ENCODE measurements at places on chromosomes 16 and 17.
A peak's percentile ranks its signal among the peaks of the same experiment; 100 is the strongest.

- no peak overlapping the region for H3K27ac ChIP-seq
- H3K36me3 ChIP-seq, result no peaks in the 10 kb centered on the region
- H3K27me3 ChIP-seq, result peaks cover 9% of the 10 kb centered on the region
- H3K4me1 ChIP-seq, result peaks cover 4% of the 10 kb centered on the region
- H3K4me3 ChIP-seq, result no peak overlapping the region
Observed at GRCh38 chr17:69363488-69364210, 36.7 kb upstream of the ABCA5 start.

DNA sequence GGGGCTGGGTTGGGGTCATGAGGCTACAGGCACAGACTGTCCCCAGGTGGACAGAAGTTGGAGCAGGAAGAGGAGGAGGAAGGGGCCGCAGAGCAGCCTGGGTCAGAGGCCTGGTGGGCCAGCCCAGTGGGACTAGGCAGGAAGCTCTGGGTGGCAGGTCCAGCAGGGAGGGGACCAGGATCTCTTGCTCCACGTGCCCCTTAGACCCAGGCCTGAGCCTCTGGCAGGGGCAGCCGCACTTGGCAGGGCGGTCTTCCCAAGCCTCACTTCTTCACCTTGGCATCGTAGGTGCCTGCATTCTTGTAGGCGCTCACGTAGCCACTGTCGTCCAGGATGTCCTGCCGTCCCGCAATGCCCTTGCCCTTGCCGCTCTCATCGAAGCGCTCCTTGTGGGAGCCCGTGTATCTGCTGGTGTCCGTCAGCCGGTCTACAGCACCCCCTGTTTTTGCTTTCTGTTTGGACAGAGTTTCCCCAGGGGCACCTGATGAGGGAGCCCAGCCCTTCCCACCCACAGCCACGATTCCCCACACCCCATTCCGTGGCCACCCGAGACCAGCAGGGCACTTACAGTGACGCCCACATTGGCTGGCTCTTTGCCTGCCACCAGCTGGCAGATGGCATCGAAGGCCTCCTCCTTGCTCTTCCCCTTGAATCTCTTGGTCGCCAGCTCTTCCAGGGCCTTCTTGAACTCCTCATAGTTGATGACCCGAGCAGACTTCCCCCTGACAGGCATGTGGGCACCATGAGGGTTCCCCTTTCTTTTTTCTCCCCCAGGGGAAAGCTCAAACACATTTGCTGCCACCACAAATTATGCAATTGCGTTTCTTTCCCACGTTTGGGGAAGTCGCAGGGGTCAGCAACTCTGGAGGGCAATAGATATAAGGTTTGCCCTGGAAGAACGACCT is 3.1 kb downstream of the TPPP3 start:
- H3K4me1 ChIP-seq, result peaks cover 21% of the 10 kb centered on the region
- no peaks in the 10 kb centered on the region for H3K36me3 ChIP-seq

DNA sequence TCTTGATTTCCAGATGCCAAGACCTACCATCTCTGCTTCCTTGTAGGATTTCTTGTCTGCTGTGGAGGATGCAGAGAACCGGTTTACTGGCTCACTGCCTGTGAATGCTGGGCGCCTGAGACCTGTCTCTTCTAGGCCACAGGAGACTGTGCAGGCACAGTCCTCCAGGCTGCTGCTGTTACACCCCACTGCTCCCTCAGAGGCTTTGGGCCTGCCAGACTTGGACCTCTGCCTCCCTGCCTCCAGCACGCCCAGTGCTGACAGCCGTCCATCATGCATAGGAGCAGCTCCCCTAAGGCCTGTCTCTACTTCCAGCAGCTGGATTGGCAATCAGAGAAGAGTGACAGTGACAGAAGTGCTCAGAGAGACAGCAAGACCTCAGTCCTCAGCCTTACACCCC is 6.1 kb downstream of the HROB start:
- no peaks in the 10 kb centered on the region for H3K36me3 ChIP-seq
- no peaks in the 10 kb centered on the region for H3K27me3 ChIP-seq
- no peaks in the 10 kb centered on the region for H3K4me1 ChIP-seq
- DNase-seq, result no peak
- no peak overlapping the region for H3K4me3 ChIP-seq
- H3K27ac ChIP-seq, result no peak overlapping the region

DNA sequence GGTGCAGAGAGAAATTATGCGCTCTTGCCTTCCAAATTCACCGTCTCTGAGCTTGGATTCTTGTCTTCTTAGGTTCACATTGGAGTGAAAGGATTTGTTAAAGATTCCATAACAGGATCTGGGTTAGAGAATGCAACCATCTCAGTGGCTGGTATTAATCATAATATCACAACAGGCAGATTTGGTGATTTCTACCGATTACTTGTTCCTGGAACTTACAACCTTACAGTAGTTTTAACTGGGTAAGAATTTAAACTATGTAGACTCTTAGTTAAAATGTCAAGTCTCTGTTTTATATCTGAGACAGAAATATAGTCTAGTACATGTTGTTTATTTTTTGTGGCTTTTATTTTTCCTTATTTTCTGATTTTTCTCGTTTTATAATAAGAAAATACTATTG is 42.9 kb downstream of the CPD start:
- H3K27me3 ChIP-seq, result no peaks in the 10 kb centered on the region
- no peaks in the 10 kb centered on the region for H3K36me3 ChIP-seq
- no peak overlapping the region for H3K4me3 ChIP-seq

GRCh38 chr17:67496286-67496685 is 119.2 kb downstream of the PITPNC1 start:
- H3K36me3 ChIP-seq, result peaks cover 4% of the 10 kb centered on the region
- no peak overlapping the region for H3K4me3 ChIP-seq
- DNase-seq, result no peak
- no peak overlapping the region for H3K27ac ChIP-seq
- no peaks in the 10 kb centered on the region for H3K27me3 ChIP-seq

GRCh38 chr17:49928837-49929475 is 40.0 kb upstream of the DLX4 start:
- DNase-seq, result no peak
- no peaks in the 10 kb centered on the region for H3K36me3 ChIP-seq
- H3K4me1 ChIP-seq, result no peaks in the 10 kb centered on the region
- no peak overlapping the region for H3K4me3 ChIP-seq
- H3K27me3 ChIP-seq, result peaks cover 25% of the 10 kb centered on the region

GRCh38 chr16:11016993-11017392 is 72.6 kb downstream of the CLEC16A start:
- H3K27ac ChIP-seq, result no peak overlapping the region
- H3K36me3 ChIP-seq, result peaks cover 27% of the 10 kb centered on the region
- H3K4me3 ChIP-seq, result no peak overlapping the region
- H3K27me3 ChIP-seq, result no peaks in the 10 kb centered on the region
- no peaks in the 10 kb centered on the region for H3K4me1 ChIP-seq

DNA sequence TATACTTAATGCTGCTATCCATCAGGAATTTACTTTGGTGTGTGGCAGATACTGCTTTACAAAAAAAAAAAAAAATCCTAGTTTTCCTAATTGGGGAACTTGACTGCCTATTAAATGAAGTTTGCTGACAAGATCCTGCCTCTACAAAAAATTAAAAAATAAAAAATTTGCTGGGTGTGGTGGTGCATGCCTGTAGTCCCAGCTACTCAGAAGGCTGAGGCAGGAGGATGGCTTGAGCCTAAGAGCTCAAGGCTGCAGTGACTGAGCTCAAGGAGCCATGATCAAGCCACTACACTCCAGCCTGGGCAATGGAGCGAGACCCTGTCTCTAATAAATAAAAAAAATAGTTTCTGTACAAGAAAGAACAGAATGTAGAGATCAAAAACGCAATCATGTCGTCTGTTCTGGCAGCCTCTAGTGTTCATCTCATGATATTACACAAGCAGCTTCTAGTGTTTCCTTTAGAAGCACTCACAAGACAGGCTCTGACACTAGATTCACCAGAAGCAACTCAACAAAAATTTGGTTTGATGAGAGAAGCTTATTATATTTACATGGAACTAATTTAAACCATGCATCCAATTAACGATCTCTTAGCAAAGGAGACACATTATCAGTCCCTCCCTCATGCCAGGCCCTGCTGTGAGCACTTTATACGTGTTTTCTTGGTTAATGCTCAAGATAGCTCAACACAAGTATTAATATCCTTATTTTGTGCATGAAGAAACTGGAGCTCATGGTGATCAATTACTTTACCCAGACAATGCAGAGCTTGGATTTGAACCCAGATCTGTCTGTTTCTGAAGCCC is 6.8 kb upstream of the KRTAP17-1 start:
- peaks cover 2% of the 10 kb centered on the region for H3K27me3 ChIP-seq
- no peak overlapping the region for H3K27ac ChIP-seq
- H3K4me3 ChIP-seq, result no peak overlapping the region
- peaks cover 7% of the 10 kb centered on the region for H3K4me1 ChIP-seq
- DNase-seq, result no peak
- H3K36me3 ChIP-seq, result peaks cover 2% of the 10 kb centered on the region

DNA sequence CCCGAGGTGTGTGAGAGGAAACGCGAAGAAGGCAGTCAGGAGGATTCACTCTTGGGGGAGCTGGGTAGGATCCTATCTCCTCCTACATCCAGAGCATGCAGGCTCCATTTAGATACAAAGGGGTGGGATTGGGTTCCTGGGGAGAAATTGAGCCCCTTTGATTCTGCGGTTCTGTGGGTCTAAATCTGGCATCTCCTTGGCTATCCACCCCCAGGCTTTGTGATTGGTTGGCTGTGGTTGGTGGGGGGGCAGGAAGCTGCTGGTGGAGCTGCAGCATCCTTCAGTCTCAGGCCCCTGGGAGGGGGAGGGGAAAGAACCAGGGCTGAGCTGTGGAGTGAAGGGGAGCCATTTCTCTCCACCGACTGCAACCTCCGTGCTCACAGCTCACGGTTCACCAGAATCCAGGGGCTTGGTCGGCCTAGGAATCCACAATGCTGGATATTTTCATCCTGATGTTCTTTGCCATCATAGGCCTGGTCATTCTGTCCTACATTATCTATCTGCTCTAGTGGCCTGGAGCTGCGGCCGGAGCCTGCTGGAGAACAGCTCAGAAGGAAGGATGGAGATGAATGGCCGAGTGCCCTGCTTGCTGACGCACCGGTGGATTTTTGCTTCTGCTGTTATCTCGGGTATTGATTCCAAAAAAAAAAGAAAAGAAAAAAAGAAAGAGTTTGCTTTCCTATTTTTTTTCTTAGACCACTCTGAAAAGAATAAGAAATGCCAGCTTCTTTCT is at the start of gene LASP1NB:
TSS of gene LASP1NB (plus strand) at position 352 of the 733 bp plus-strand sequence.
- H3K27ac ChIP-seq, result peak within 1 kb of the TSS; percentile 16
- H3K4me3 ChIP-seq, result no peak within 1 kb of the TSS
- DNase-seq, result no peak
- H3K36me3 ChIP-seq, result peaks cover 2% of the 10 kb centered on the region

GRCh38 chr17:47785538-47786123 is 36.0 kb downstream of the OSBPL7 start:
- H3K36me3 ChIP-seq, result no peaks in the 10 kb centered on the region
- no peak overlapping the region for H3K27ac ChIP-seq
- H3K27me3 ChIP-seq, result peaks cover 18% of the 10 kb centered on the region
- DNase-seq, result no peak
- no peak overlapping the region for H3K4me3 ChIP-seq
- H3K4me1 ChIP-seq, result peaks cover 9% of the 10 kb centered on the region

GRCh38 chr17:59074494-59074893 is 32.2 kb downstream of the TRIM37 start:
- no peak overlapping the region for H3K4me3 ChIP-seq
- H3K27me3 ChIP-seq, result no peaks in the 10 kb centered on the region
- no peak overlapping the region for H3K27ac ChIP-seq
- no peaks in the 10 kb centered on the region for H3K4me1 ChIP-seq
- peaks cover 22% of the 10 kb centered on the region for H3K36me3 ChIP-seq

GRCh38 chr17:7856011-7856810 is 1.1 kb downstream of the NAA38 start:
- no peaks in the 10 kb centered on the region for H3K27me3 ChIP-seq
- no peak overlapping the region for H3K27ac ChIP-seq
- H3K4me1 ChIP-seq, result peaks cover 15% of the 10 kb centered on the region
- no peak overlapping the region for H3K4me3 ChIP-seq
- DNase-seq, result peak; percentile 27

- DNase-seq, result no peak
- H3K27ac ChIP-seq, result no peak overlapping the region
- peak overlapping the region; percentile 41 for H3K4me3 ChIP-seq
- H3K27me3 ChIP-seq, result peaks cover 25% of the 10 kb centered on the region
- H3K36me3 ChIP-seq, result peaks cover 7% of the 10 kb centered on the region
- H3K4me1 ChIP-seq, result peaks cover 3% of the 10 kb centered on the region
Observed at GRCh38 chr16:86026171-86026910, 127.4 kb downstream of the IRF8 start.

- peaks cover 5% of the 10 kb centered on the region for H3K27me3 ChIP-seq
- DNase-seq, result no peak
- no peaks in the 10 kb centered on the region for H3K4me1 ChIP-seq
- H3K36me3 ChIP-seq, result no peaks in the 10 kb centered on the region
Observed at GRCh38 chr16:80174416-80174815, 366.4 kb upstream of the DYNLRB2 start.

DNA sequence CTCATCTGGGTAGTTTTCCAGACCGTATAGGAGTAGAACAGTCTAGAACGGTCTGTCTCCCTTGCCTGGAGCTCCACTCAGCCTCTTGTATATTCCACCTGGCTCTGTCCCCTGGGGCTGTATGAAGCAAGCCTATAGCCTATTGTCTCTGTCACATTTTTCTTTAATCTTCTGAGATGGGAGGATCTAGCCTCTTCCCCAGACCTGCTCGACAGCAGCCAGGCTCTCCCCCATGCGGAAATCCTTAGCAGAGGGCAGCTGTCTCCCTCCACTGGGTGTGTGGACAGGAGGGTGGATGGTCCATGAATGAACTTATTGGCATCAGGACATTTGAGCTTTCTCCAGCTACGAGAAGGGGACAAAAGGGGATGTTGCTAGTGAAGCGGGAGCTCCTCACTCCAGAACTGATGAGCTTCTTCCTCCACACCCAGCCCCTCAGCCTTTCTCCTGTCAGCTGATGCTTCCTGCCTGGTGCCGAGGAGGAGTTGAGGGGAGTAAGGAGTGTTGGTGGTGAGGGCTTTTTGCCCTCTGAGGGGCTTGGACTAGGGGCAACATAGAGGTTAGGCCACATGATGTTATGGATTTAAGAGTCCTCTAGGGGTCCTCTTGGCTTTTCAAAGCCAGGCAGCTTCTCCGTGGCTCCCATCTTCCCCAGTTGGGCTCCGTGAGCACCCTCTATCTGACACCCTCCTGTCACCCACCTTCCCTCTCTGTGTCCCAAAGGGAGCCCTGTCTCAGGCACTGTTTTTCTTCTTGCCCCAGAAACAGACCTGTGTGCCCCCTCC is 28.0 kb downstream of the ARHGAP23 start:
- H3K4me1 ChIP-seq, result peaks cover 8% of the 10 kb centered on the region
- H3K4me3 ChIP-seq, result no peak overlapping the region
- peaks cover 33% of the 10 kb centered on the region for H3K27me3 ChIP-seq
- H3K27ac ChIP-seq, result no peak overlapping the region
- no peak for DNase-seq

GRCh38 chr17:68955181-68955841 is at the start of gene ABCA8:
Gene ABCA8 (minus strand): TSS chr17:68955392. CDS start chr17:68942034, 13,358 bp downstream.
- H3K4me1 ChIP-seq, result no peaks in the 10 kb centered on the region
- no peak for DNase-seq
- no peak within 1 kb of the TSS for H3K4me3 ChIP-seq
- H3K36me3 ChIP-seq, result no peaks in the 10 kb centered on the region
- H3K27me3 ChIP-seq, result peaks cover 3% of the 10 kb centered on the region
- no peak within 1 kb of the TSS for H3K27ac ChIP-seq

GRCh38 chr17:29549177-29549923 is 17.5 kb downstream of the ABHD15 start:
- H3K4me3 ChIP-seq, result no peak overlapping the region
- H3K36me3 ChIP-seq, result peaks cover 3% of the 10 kb centered on the region
- no peak for DNase-seq
- H3K27ac ChIP-seq, result no peak overlapping the region
- no peaks in the 10 kb centered on the region for H3K4me1 ChIP-seq
- H3K27me3 ChIP-seq, result no peaks in the 10 kb centered on the region

GRCh38 chr17:34099859-34100515 is 155.1 kb upstream of the CCL2 start:
- no peaks in the 10 kb centered on the region for H3K4me1 ChIP-seq
- DNase-seq, result no peak
- H3K36me3 ChIP-seq, result peaks cover 2% of the 10 kb centered on the region
- no peak overlapping the region for H3K27ac ChIP-seq
- peaks cover 9% of the 10 kb centered on the region for H3K27me3 ChIP-seq

All from memory B cell (primary cell).